ENCODE measurements at places on chromosomes 3 and 15.

GRCh38 chr3:179958143-179958542, 78.6 kb downstream of the PEX5L start:
- DNase-seq: no peak

GRCh38 chr3:46901591-46902187, 24.2 kb downstream of the PTH1R start:
- no peak for DNase-seq

- no peak for DNase-seq
Observed at GRCh38 chr15:52658955-52659354, 20.2 kb downstream of the ATOSA start.

- DNase-seq: no peak
Observed at GRCh38 chr3:45345846-45346580, 42.4 kb upstream of the LARS2 start.

DNA sequence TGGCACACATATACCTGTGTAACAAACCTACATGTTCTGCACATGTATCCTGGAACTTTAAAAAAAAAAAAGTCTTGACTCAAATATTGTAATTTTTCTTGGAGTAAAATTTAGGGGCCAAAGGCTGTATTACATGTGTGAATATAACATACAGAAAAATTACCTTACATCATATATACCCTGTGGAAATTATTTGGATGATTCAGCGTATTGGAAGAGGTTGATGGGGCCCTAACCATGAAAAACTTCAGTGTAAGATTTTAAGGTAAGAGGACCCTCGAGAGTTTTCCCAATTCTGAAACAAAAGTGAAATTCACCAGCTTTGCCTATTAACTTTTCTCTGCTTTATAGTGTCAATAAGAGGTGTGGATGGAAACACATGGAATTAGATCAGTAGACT, 56.4 kb downstream of the UBE2E2 start:
- DNase-seq: no peak

DNA sequence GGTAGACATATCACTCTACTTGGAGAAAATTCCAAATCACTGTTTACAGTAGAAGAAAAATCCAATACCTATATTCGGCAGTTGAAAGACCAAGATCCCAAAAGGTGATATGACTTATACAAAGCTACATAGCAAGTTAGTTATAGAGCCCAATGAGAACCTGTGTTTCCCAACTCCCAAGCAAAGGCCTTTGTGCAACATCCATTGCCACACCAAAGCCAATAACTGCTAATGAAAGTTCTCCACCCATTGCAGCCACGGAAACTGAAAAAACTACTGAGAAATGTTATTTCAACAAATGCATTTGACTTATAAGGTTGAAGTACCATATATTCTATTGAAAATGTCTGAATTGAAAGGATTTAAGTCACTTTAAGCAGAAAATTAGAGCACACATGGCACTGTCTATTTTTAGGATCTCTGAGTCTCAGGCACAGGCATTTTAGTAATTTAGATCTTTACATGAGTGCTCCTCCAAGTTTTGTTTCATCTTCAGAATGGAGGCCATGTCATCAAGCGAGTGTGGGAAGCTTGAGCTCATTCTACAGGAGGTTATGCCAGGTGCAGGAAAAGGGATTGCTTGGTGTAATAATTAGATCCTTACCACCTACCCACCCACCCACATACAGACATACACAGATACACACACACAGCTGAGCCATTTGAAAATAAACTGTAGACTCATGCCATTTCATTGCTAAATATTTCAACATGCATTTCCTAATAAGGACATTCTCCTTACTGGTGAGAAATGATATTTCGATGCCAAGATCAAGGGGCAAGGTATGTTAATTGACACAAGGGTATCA, 19.7 kb upstream of the ANO10 start:
- DNase-seq: no peak

DNA sequence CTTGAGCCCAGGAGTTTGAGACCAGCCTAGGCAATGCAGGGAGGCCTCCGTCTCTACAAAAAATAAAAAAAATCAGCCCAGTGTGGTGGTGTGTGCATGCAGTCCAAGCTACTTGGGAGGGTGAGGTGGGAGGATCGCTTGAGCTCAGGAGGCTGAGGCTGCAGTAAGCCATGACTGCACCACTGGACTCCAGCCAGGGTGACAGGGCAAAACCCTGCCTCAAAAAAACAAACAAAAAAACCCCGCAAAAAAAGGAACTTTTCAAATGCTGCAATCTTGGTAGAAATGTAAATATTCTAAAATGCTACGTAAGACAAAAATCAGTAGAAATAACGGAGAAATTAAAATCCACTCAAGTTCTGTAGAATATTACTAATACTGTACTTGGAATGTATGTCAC, 108.1 kb upstream of the MELTF start:
- DNase-seq: no peak

- no peak for DNase-seq
Observed at GRCh38 chr15:31471731-31472430, 145.2 kb downstream of the KLF13 start.

- no peak for DNase-seq
Observed at GRCh38 chr3:97102641-97103040, 288.2 kb downstream of the EPHA6 start.

DNA sequence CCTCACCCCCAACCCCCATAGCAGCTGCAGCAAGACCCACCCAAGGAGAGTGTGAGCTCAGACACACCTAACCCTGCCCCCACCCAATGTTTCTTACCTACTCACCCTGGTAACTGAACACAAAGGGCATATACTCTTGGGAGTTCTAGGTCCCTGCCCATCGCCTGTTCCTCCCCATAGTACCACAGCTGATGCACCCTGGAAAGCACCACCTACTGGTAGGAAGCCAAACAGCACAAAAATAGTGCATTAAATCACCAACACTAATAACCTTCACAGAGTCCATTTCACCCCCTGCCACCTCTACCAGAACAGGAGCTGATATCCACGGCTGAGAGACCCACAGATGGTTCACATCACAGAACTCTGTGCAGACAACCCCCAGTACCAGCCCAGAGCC, 245.2 kb downstream of the EFHB start:
- DNase-seq: no peak

GRCh38 chr3:4883011-4883410, 96.2 kb upstream of the BHLHE40 start:
- DNase-seq: no peak

- no peak for DNase-seq
Observed at GRCh38 chr3:158766364-158766763, 34.1 kb upstream of the RARRES1 start.

All from neural crest cell (in vitro differentiated cells).